ENCODE measurements at places on chromosomes 12 and 14.

DNA sequence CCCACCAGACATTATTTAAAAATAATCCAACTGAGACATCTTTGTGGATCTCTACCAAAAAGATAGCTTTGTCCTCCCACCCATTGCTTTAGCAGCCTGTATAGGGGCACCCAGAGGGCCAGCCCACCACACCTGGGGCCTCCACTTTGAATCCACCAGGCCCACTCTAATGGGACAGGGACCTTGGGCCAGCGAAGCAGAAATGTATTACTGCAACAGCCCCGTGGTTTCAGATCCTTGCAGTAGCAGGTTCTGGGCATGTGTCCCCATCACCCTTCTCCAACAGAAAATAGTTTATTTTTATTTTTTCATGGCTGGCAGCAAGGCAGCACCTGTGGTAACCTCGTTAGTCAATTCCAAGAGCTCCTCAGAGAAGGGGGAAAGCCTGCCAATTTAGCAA, 218.4 kb downstream of the ZFP36L1 start:
- no peak for DNase-seq

- no peak for DNase-seq
Measured at GRCh38 chr12:110344657-110345056, 58.9 kb downstream of the ANAPC7 start.

DNA sequence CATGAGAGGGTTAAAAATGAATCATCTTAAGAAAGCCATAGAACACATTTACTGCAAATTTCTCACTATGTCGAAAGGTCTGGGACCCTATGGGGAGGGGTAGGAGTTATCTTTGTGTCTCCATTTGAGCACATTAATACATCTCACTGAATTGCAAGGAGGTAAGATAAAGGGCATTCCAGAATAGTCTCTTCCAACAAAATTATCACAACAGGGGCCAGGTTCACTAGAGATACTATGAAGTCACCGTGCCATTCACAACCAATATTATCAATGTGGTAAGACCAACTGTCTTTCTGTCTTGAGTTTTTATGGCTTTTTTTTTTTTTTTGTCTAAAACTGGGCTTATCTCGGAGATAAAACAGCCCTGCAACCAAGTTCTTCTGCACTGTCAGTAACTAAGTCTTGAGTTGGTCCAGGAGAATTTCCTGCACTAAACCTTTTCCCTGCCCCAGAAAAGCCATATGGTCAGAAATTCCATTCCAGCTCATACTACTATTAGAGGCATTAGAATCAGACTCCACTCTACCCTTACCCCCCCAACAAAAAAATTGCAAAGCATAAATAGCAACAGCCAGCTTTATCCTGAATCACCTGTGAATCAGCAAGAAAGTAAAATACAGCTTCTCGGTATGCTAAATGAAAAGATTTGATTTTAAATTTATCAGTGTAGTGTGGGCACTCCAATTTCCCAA, 79.7 kb downstream of the PTPRR start:
- no peak for DNase-seq

DNA sequence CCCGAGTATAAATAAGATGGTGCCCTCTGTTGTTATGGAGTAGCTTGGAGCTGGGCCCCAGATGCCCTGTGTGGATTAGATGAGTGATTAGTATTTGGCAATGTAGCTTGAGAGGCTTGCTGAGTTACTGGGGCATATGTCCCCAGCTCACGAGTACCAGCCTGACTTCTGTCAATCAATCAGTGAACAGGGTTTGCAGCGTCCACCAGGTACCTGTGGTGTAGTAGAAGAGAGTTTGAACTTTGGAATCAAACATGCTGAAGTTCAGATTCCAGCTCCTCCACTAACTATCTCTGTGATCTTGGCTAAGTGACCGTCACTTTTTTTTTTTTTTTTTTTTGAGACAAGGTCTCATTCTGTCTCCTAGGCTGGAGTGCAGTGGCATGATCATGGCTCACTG, 11.6 kb upstream of the TCL1B start:
- DNase-seq, result no peak

GRCh38 chr12:71282925-71283324, 125.1 kb upstream of the TSPAN8 start:
- no peak for DNase-seq

DNA sequence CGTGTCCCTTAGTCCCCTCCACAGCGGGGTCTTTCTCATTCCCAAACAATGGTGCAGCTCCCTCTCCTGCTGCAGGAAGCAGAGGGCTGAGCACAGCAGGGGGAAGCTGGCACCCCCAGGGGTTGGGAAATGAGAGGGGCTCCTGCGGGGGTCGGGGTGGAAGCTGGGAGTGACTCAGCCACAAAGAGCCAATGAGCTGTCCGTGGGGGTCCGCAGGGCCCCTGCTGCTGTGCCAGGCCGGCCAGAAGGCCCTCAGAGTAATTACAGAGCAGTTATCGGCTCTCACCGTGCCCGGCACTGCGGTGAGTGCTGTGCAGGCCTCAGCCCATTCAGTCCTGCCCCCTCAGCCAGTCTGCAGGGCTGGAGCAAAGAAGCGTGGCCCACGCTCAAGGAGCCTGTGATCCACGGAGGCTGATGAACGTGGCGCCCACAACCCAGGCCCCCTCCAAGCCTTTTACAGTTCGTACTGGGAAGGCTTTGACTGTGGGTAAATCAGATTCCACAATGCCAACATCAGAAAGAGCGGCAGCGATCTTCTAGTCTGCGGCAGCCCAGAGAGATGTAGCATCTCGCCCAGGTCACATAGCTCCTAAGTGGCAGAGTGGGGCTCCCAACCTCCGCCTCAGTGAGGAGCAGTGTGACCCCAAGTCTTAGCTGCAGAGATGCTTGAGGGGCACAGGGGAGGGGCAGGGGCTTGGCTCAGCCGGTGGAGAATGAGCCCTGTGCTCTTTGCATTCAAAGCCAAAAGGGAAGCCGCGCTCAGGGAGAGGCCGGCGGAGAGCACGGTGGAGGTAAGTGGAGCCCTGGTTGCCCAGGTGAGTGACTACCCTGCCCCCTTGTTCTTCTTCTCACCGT, 43.4 kb downstream of the SLC6A12 start:
- no peak for DNase-seq

GRCh38 chr12:5745251-5745888, 199.7 kb downstream of the ANO2 start:
- DNase-seq, result peak; percentile 82

DNA sequence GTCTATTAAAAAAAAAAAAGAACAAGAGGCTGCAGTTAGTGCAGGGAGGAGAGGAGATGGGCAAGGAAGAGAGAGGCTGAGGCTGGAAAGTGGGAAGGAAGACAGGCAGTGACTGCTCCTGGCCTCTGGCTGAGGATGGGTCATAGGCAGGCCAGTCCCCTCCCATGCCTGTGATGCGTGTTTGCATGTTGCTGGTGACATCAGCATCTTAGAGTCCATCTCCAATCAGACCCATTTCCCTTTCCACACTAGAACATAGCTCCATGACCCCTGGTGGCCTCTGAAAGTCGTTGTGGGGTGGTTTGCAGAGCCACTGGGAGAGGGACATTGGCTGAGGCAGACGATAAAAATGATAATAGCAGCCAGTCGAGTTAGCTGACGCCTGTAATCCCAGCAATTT, 132.9 kb downstream of the PTPN11 start:
- DNase-seq, result no peak

GRCh38 chr12:26906704-26907103, 31.1 kb downstream of the INTS13 start:
- DNase-seq, result no peak

GRCh38 chr14:55884819-55885218, 233.4 kb upstream of the PELI2 start:
- no peak for DNase-seq

DNA sequence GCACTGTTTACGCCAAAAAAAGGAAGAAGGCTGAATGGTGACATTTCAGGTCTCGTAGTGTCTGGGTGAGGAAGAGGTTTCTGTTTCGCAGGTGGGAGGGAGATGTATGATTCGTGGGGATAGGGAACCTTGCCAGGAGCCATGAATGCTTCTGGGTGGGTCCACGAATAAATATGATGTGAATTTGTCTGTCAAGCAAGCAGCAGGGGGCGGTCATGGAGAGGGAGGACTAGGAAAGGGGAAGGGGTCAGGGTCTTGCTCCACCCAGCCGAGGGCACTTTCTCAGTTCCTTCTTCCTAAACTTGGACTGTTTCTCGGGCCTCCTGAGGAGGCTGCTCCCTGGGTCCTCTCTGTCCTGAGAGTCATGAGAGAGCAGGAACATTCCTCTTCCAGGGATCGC, 72.5 kb downstream of the LGMN start:
- DNase-seq, result no peak

GRCh38 chr12:115322275-115322674, 638.3 kb upstream of the TBX3 start:
- no peak for DNase-seq

GRCh38 chr12:11633968-11634367, 15.5 kb upstream of the ETV6 start:
- no peak for DNase-seq

DNA sequence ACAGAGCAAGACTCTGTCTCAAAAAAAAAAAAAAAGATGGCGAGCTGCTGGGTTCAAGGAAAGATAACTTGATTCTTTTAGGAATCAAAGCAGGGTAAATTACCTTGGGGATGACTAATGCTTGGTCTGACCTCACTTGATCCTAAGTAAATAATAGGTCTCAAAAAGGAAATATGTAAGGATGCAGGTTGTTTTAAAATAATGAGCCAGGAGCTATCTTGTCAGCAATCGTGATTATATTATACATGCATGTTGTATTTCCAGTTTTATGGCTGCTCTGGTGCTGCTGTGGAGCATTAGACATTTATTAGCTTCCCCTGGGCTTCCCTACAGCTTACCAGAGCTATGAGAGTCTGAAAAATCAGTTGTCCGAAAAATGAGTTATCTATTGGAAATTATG, 2.6 kb downstream of the EIF2B2 start:
- DNase-seq, result no peak
